ENCODE measurements at places on chromosomes 6 and 20.

DNA sequence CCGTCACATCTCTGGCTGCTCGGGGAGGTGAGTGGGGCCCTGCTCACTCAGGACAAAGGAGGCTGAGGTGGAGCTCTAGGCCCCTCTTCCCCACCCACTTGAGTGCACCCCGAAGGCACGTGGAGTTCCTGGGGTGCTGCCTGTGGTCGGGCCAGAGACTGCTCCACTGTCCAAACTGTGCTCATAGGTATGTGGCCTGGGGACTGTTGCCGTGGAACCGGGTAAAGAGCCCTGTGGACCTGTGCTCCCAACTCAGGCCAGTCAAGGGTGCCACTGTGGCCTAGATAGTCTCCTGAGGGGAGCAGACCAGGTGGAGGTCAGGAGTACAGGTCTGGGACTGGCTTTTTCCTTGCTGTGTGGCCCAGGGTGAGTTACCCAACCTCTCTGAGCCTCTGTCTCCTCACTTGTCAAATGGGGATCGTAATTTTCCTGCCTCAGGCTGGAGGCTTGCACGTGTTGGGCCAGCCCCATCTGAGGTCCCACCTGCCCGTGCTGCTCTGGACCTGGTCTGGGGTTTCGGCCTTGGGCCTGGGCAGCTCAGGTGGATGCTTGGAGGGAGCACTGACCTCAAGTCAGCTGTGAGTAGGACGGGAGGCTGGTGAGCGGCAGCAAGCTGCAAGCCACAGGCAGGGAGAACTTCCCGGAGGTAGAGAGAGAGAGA lies 12.4 kb upstream of the NPBWR2 start:
- DNase-seq = no peak

DNA sequence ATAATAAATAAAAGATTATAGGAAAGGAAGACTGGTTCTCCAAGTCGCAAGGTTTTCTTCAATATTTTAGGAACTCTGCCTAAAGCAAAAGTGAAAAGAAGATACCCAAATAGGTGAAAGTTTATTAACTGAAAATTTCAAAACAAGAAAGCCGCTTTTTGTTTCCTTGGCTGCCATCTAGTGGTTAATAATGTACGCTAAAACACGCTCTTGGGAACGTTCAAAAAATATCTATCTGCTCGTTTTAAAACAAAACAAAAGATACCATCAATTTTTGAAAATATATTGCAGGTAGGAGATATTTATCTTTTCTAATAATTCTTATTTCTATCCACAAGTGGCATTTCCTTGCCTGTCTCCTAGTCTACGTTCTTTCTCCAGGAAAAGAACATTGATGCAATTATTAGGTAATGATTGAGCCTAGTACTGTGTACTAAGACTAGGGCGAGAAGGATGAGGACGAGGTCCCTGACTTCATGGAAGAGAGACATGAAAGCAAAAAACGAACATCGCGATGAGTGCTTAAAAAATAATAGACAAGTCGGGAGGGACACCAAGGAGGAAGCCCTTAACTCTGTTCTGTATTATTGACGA lies 97.2 kb downstream of the SPTLC3 start:
- peak; percentile 66 for DNase-seq

DNA sequence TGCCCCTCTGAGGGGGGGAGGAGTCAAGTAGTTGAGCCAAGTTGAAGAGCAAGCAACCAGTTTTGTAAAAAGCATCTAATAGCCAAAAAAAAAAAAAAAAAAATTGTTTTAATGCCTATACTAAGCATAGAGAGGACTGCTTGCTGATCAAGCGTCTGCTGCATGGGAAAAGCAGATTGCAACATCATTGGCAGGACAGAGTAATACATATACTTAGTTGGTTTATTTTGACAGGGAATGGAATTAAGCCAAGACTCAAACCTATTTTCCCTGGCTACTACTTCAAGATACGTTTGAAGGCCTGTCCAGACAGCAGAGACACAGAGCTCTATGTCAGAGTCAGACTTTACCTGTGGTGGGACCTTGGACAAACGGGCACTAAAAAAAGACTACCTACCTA lies 120.5 kb downstream of the RTN4IP1 start:
- DNase-seq = no peak

GRCh38 chr6:20172842-20173456 lies 39.3 kb downstream of the MBOAT1 start:
- DNase-seq = peak; percentile 51

GRCh38 chr6:127186889-127187288 lies 68.4 kb downstream of the RSPO3 start:
- peak; percentile 80 for DNase-seq

- no peak for DNase-seq
These were observed 129.4 kb downstream of the CDH26 start for GRCh38 chr20:60087563-60088105.

DNA sequence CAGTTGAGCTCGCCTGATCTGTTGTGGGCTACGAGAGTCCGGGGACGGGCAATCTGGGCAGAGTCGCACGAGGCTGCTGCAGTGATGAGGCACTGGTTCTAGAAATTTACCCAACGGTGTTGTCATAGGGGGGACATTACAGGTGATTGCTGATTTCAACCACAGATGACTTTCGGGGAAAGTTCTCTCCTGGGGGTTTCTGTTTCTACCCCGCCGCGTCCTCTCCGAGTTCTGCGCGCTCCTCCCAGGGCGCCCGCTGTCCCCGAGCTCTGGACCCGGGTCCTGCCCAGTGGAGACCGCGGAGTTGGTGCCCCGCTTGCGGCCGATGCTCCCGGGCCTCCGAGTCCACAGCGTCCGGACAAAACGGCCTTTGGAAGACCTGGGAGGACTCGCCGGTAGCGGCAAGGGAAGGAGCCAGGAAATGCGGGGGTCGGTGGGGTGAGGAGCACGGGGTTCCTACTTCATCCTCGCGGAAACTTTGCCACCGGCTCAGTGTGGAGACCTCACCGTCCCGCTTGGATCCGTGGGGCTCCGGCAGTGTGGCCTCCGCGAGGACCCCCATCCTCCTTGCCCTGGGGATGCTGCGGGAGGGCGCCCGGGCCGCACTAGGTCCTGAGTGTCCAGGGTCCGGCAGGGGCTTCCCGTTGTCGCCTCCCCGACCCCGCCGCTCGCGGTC lies 12.3 kb upstream of the RAET1L start:
- DNase-seq = no peak

DNA sequence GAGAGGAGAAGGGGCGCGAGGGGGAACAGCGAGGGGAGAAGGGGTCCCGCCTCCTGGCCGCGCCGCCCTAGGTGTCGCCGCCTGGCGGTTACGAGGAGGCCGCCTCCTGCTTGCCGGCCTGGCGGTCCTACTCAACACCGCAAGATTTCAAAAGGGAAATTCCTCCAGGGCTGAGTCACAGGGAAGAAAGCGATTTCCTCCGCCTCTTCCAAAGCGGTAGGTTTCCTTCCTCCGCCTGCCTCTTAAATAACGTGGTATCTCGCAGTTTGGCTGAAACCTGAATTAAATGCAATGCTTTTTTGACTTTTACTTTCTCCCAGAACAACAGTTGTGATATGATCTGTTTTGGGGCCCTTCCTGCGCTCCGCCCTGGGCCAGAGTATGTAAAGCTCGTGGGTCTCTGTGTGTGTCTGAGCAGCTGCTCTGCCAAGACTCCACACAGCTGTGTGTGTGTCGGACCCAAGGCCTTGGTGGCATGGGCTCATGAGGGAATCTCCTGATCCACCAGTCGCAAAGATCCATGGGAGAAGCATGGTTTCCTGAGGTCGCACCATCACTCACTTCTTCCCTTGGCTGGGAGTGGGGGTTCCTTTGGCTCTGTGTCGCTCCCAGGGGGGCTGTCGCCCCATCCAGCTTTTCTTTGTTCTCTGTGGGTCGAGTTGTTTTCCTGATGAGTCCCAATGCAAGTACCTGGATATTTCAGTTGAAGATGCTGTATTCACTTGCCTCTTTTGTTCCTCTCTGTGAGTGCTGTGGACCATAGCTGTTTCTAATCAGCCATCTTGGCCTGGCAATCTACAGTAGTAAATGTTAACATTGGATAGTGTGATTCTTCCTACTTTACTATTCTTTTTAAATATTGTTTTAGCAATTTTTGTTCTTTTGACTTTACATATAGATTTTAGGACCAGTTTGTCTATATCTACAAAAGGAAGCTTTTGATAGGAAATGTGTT lies 31.6 kb upstream of the NOTCH4 start:
- no peak for DNase-seq

DNA sequence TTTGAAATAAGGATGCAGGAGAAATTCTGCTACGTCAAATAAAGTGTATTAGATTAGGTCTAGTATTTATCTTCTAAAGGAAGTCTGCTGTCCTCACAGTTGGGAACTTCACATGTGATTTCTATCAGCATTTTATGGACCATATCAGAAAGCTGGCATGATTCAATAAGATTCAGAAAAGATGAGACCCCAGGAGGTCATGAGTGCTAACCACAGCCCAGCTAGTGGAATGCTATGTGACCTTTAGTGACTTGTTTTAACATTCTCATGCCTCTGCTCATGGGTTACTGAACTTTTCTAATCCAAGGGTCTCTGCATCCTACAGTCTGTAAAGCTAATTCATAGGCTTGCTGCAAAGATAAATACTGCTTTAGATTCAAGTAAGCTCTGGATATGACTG lies 150.1 kb downstream of the GMPR start:
- DNase-seq = no peak

GRCh38 chr6:136640132-136640915 lies 90.1 kb upstream of the MAP7 start:
- no peak for DNase-seq

- DNase-seq = no peak
These were observed 254.3 kb downstream of the BTBD3 start for GRCh38 chr20:12171923-12172524.

- DNase-seq = no peak
These were observed 18.0 kb downstream of the SRSF3 start for GRCh38 chr6:36612101-36612625.

DNA sequence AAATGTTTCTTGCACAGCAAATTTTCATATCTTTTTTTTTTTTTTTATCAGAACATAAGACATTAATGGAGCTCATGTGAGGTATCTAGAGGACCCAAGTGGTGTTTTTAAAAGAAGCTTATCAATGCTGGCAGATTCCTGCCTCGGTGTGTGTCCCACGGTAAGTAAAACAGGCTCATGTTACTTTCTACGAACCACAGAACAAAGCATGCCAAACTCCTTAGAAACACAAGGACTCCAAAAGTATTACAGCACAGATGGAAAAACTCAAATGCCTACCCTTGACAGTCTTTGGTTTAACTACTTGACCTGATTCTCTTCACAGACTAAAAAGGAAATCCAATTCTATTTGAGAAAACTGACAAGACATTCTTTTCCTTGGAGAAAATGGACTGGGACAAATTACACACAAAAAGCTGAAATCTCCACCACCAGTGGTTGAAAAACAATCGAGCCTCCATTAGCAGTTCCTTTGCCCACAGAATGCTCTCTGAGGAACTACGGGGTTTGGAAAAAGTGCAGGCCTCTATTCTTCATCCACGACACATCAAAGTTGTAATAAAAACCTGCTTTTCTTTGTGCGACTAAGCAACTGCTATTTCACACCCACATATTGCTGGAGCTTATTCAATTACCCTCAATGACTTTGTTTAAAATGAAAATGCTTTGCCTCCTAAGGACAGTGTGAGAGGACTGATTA lies 5.4 kb downstream of the METTL24 start:
- DNase-seq = peak; percentile 28

GRCh38 chr20:40481337-40481736 lies 207.7 kb downstream of the MAFB start:
- no peak for DNase-seq

DNA sequence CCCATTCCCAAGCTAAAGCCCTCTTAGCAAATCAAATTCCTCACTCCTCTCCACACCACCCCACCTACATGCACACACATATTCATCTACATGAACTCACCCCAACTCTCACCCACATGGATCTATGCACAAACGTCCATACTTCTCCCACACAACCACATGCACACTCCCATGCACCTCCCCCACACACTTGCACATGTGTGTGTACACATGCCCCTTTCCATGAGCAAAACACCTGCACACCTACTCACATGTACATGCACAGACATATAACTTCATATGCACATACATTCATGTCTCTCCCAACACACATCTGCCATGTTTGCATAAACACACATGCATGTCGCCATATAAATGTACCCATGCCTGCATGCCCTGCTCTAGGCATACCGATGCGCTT lies 22.8 kb upstream of the CST1 start:
- no peak for DNase-seq

- DNase-seq = peak; percentile 90
These were observed 236.0 kb downstream of the ADGRG6 start for GRCh38 chr6:142537612-142538478.

DNA sequence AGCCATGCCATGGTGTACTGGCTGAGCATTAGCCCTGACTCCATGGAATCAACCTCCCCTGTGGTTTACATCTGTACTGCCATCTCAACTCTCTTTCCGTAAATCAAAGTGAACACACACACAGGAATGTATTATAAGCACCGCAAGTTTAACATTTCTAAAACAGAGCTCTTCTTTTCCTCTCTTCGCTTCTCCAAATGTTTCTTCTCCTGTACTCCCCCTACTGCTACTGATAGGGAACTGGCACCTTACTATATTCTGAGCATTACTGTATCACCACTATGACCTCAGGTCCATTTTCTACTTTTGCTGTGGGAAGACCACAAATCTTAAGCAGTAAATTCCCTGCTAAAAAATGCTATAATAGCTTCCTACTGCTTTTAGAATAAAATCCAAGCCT lies 101.2 kb downstream of the NUS1 start:
- DNase-seq = peak; percentile 65

DNA sequence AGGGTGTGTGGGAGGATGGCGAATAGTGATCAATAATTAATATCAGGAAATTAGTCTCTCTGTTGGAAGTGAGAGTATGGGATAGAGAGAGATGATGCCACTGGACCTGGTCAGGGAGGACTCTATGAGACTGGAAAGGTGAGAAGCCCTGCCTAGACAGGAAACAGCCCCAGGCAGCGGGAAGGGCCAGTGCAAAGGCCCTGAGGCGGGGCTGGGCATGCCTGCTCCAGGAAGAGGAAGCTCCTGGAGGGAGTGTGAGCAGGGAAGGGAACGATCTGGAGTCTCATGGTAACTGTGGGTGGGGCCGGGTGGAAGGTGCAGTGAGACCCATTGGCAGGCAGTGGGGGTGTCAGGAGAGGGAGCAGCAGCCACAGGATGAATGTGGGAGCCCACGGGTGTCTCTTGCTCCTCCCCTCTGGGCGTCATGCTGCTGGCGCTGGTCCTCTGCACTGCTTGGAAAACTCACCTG lies 1.8 kb upstream of the CST3 start:
- no peak for DNase-seq

DNA sequence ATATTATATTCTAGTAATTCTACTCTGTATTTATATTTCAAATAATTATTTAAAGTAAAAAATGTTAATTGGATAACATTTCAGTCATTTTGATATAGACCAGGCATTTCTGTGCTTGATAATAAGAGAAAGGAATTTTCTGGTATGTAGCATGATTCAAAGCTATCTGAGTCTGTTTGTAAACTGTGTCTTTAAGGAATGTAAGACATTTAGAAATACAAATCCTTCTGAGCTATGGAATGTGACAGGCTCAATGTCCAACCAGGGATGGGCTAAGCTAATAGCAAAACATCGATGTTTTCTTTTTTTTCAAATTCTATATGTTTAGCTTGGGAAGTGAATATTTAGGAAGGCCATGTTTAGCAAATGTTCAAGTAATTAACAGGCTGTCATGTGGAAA lies 41.5 kb upstream of the FAM83B start:
- no peak for DNase-seq

- no peak for DNase-seq
These were observed 6.8 kb downstream of the SLCO4A1 start for GRCh38 chr20:62649140-62649539.
